ENCODE measurements at places on chromosomes 7 and 10.

DNA sequence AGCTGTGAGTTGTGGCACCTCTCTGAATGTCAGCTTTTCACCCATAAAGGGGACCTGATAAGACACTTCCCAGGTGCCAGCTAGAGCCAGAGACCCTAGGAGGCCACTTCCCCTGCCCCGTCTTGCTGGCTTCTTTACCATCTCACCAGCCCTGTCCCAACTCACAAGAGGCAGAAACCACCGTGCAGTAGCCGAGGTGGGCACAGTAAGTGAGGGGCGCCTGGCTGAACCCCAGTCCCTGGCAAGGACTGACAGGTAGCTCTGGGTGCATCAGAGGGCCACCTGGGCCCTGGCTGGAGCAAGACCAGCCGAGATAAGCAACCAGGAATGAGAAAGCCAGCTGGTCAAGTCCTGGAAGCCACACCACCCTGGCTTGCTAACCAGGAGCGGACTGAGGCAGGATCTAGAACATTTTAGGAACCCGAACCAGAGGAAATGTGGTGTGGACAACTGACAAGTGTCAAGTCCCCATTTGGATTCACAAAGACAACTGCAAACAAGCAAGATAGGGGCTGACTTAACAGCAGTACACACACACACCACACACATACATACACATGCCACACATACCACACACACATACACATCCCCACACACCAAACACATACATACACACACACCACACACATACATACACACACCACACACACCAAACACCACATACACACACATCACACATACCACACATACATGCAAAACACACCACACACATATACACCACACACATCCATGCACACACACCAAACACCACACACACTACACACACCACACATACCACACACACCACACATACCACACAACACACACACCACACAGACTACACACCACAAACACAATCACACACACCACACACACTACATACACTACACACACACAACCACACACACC is 20.8 kb downstream of the OGDHL start:
- no peak for DNase-seq

- DNase-seq, result no peak
These were observed 45.2 kb downstream of the FGFBP3 start for GRCh38 chr10:91864099-91864498.

GRCh38 chr7:41445946-41446345 is 256.9 kb downstream of the INHBA start:
- no peak for DNase-seq

- DNase-seq, result no peak
These were observed 61.7 kb upstream of the PPIF start for GRCh38 chr10:79285315-79286197.

DNA sequence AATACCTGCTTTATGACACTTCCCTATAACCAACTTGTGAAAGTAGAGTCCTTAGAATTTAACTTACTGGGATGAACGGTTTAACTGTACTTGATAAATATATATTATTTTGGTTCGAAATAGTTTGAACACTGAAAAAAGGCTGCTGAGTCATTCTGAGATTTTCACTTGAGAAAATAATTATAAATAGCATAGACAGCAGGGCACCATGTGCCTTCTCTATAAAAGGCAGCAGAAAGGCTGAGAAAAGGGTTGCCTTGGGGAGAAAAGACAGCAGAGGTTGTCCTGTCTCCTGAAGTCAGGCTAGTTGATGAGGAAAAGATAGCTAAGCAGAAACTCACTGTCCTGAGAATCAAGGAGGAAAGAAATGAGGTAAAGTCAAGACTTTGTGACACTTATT is 92.4 kb downstream of the CTTNBP2 start:
- DNase-seq, result no peak

- DNase-seq, result no peak
These were observed 221.7 kb downstream of the PHTF2 start for GRCh38 chr7:78020136-78020873.

- no peak for DNase-seq
These were observed 28.0 kb upstream of the CTTNBP2 start for GRCh38 chr7:117901089-117901797.

- DNase-seq, result no peak
These were observed 4.9 kb downstream of the FAM53B start for GRCh38 chr10:124739119-124739921.

DNA sequence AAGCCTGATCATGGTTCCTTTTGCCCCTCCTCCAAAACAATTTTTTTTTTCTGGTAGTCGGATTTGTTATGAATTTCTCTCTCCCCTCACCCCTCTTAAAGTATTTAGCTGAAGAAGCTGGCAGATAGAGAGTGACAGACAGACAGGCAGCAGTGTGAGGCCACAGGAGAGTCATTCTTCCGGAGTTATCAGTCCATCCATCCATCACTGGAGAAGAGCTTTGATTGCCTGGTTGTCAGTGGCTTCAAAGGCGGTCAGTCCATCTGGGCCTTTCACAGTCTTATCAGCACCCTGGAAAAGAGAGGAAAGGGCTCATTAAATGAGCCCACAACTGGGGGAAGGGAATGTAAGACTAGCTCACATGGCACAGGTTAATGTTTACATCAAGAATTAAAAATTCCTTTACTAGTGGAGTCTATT is 47.4 kb downstream of the MTPN start:
- DNase-seq, result no peak

- no peak for DNase-seq
These were observed 21.5 kb upstream of the PDLIM1 start for GRCh38 chr10:95312257-95312656.

- no peak for DNase-seq
These were observed 2.7 kb downstream of the KAZALD1 start for GRCh38 chr10:101064415-101065030.

DNA sequence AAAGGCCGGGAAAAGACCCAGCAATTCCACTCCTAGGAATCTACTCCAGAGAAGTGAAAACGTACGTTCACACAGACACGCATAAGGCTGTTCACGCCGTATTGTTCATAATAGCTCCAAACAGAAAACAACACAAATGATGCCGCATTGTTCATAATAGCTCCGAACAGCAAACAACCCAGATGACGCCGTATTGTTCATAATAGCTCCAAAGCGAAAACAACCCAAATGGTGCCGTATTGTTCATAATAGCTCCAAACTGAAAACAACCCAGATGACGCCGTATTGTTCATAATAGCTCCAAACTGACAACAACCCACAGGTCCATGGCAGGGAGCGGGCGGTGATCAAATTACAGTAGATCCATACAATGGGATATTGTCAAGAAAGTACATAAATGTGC is 85.2 kb upstream of the DNAAF5 start:
- DNase-seq, result no peak

- no peak for DNase-seq
These were observed 873 bp downstream of the PRKAR2B start for GRCh38 chr7:107045195-107045960.

- no peak for DNase-seq
These were observed 82.6 kb downstream of the CACNB2 start for GRCh38 chr10:18222866-18223265.

DNA sequence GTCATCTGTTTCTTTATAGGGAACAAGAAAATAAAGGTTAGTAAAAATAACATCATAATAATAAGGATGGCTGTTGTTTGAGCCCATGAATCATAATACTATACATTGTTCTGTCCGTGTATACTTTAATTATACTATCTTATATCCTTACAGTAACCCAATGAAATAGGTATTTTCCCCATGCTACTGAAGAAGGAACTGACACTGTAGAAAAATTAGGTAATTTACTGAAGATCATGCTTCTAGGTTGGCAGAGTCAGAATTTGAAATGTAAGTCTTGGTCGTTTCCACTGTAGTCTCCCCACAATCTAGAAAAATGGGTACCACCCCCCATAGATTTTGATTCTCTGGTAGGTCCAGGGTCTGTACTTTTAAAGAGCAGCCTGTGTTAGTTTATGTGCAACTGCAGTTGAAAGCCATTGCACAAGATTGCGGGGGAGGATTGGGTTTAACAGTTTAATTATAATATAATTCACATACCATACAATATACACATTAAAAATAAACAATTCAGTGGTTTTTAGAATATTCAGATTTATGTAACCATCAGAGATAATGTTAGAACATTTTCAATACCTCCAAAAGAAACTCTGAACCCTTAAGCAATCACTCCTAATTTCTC is 47.7 kb downstream of the SHOC2 start:
- DNase-seq, result no peak

DNA sequence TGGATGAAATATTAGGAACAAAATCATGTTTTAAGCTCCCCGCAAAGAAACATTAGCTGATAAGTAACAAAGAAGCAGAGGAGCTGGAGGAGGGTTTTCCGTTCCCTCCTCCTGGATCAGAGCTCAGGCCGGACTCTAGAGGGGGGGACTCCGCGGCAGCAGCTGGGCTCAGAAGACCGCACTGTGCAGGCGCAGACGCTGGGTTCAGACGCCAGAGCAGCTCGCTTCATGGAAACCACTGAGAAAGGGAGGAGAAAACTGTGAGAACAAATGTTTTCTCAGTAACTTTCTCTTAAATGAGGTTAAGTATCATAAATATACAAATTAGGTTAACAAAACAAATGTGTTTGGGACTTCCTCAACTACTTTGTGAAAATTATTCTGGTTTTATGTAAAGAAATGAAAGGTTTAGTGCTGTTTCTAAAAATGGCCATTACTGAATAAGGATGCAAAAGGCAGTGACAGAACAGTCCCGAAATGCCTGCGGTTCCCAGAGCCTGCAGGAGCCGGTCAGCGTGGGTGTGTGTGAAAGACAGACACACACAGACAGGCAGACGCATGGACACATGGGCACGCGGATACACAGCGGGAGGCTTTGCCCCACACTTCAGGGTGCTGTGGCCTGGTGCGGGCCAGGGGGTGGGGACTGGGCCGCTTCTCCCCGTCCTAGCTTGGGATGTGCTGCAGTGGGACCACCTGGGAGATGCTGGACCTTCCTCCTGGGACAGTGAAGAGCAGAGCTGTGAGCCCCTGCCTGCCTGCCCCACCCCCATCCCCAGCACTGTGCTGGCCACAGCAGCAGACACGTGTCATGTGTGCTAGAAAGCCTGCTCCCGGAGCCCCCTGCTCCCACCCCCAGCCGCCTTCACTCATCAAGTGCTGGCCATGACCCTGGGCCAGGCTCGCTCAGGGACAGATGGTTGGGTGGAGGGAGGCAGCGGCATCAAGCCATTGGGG is 20.3 kb upstream of the ADGRA1 start:
- DNase-seq, result no peak

- no peak for DNase-seq
These were observed 72.9 kb upstream of the OGDHL start for GRCh38 chr10:49834976-49835375.

DNA sequence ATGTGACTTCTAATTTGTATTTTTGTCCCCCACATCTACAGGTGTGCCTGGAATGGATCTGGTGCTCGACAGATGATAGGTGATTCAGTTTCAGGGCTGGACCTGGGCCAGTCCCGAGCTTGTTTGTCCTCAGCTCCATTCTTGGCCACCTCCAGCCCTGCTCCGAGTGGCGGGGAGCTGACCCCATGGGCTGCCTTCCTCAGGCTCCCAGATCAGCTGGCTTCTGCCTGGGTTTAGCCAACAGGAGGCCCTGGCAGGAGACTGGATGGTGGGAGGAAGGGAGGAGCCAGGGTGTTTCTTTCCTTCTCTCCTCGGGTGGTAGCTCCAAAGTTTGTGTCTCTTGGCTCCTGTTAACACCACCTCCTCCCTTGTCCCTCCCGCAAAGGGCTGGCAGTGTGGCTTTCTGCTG is 75.2 kb downstream of the CDH23 start:
- no peak for DNase-seq

DNA sequence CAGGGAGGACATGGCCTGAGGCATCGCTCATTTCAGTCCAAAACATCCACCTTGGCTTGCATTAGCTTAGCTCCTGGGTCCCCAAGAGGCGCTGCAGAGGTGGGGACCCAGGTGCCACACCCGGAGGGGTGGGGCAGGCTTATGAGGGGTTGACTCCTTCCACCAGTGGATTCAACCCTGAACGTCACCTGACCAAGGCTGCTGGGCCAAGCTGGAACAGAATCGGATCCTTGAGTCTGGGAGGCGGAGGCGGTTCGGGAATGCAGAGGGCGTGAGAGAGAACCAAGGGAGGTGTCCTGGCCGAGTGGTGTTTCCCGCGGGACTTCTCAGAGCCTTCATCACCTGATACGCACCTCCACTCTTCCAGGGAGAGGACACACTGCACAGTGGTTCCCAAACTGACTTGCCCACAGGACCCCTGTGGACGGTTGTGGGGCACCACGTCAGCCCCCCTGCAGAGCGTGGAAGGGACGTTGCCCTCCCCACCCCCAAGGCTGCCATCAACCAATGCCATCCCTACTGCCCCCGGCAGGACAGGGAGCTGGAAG is 4.5 kb upstream of the MICALL2 start:
- DNase-seq, result no peak

- no peak for DNase-seq
These were observed 16.6 kb upstream of the FAS start for GRCh38 chr10:88974012-88974411.

DNA sequence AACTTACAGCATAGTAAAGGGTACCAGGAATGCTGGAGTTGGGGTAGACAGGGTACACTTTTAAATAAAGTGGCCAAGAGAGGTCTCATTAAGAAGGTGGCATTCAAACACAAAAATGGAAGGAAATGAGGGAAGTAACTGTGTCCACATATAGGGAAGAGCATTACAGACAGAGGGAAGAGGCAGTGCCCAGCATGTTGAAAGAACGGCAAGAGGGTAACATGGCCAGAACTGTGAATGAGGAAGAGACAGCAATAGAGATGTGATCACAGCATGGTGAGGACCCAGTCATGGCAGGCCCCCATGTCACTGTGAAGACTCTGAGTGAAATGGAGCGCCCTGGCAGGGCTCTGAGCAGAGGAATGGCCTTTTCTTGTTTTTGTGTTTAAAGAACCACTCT is 35.1 kb upstream of the ZNRF2 start:
- DNase-seq, result no peak

DNA sequence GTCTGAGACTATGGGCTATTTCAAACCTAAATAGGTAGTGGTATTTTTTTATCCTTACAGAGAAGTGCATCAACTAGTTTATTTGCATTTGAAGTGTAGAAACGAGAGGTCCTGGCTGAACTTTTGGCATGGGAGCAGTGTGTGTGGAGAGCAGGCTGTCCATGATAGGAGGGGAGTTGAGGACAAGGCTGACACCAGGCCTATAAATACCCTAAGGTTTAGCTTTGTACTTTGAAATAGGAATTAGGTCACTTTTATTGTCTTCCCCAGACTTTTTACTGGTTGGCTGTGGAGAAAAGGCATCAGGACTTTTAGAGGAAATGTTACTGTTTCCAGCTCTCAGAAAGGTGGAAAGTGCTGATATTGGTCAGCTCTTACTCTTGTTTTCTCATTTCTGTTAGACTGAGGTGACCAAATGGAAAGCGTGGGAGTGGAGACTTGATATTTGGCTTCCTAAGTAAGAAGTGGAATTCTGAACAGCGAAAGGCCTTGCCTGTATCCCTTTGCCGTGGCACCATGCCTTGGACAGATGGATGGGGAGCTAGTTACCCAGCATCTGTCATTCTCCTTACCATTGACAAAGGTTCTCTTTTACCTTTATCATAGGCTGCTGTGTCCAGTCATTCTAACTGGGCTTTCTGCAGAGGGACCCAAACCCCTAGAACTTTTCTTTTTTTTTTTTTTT is 46.0 kb downstream of the GBF1 start:
- no peak for DNase-seq

- DNase-seq, result no peak
These were observed 2.5 kb upstream of the HSPA12A start for GRCh38 chr10:116744885-116745284.

- DNase-seq, result no peak
These were observed 47.2 kb upstream of the TNRC18 start for GRCh38 chr7:5470816-5471215.

- DNase-seq, result no peak
These were observed 24.3 kb upstream of the GPR146 start for GRCh38 chr7:1019789-1020610.

- DNase-seq, result no peak
These were observed 712.1 kb upstream of the NRP1 start for GRCh38 chr10:34046506-34047034.

GRCh38 chr10:119368991-119369869 is 161.9 kb downstream of the GRK5 start:
- DNase-seq, result no peak

Data from stimulated activated CD8-positive, alpha-beta memory T cell treated with anti-CD3 and anti-CD28 coated beads, Interleukin-15, amount 100 ng/mL, for 1 hour (primary cell).